Thymus (tissue), 14 donors: ENCODE measurements at places on chromosomes 3 and 15.

DNA sequence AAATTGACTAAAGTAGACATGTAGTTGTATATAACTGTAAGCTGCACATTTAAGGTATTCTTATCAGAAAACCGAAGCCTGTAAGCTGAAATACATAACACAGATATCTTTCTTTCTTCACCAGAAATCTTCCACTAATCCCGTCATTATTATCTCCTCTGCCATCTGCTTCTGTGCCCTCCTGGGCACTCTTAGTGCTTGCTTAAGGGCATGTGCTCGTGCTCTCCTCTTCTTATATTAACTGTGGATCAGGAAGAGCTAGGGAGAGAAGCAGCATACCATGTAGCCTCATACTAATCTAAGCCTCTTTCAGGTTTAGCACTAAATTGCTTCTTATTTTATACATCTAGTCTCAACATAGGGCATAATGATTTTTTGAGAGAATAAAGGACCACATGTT lies 60.8 kb downstream of the RIOX2 start:
- no peak for DNase-seq

- no peak for DNase-seq
Measured at GRCh38 chr3:28028554-28028953, 212.9 kb upstream of the CMC1 start.

GRCh38 chr3:8793242-8793641 lies 23.8 kb upstream of the OXTR start:
- DNase-seq: no peak

- DNase-seq: no peak
Measured at GRCh38 chr15:34850121-34850520, 54.8 kb upstream of the ACTC1 start.

- DNase-seq: no peak
Measured at GRCh38 chr15:44101286-44101685, 93.8 kb downstream of the FRMD5 start.

GRCh38 chr3:146625186-146625775 lies 20.1 kb upstream of the PLSCR5 start:
- no peak for DNase-seq

DNA sequence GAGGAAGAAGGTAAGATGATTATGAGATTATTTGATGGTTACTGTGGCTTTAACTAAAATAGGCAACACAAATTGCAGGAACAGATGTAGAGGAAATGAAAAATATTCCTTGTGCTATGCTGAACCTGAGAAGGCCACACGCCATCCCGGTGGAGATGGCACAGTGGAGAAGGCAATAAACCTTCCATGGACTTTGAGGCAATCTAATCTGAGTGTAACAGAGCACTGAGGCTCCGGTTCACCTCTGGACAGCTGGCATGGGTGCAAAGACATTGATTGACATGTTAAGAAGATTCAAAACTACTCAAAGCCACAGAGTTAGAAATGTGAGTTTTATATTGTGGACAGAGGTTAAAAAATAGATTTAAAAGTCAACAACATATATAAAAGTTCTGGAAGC lies 535.7 kb downstream of the AGBL1 start:
- no peak for DNase-seq

DNA sequence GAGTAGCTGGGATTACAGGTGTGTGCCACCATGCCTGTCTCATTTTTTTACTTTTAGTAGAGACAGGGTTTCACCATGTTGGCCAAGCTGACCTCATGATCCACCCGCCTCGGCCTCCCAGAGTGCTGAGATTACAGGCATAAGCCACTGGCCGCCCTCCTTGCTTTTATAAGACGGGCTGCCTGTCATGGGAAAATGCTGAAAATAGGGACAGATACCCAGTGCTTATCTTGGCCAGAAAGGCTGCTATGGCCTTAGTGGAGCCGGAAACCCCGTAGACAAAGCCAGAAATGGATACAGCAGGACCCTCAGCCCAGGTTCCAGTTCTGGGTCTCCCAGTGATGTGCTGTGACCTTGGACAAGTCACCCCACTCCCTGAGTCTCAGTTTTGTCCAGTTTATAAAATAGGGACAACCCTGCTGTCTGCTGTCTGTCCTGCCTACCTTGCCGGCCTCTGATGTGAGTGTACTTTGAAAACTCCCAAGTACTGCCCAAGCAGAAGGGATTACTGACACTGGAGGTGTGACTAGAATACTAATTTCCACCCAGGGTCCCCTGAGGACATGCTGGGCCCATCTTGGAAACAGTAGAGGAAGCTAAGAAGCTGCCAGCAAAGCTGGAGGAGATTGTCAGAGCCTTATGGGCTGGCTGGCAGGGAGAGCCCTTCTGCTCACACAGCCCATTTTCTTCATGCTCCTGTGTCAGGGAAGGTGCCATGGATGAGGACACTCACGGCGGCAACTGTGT lies 59.6 kb downstream of the BDH1 start:
- no peak for DNase-seq

- no peak for DNase-seq
Measured at GRCh38 chr15:48096813-48097212, 24.0 kb upstream of the SLC24A5 start.

DNA sequence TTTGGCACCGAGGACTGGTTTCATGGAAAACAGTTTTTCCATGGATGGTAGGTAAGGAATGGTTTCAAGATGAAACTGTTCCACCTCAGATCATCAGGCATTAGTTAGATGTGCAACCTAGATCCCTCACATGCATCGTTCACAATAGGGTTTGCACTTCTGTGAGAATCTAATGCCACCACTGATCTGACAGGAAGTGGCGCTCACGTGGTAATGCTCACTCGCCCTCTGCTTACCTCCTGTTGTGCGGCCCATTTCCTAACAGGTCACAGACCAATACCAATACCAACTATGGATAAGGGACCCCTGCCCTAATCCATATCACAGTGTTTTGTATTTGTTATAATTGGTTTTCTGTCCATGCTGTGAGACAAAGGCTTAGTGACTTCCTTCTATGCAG lies 58.9 kb downstream of the SLMAP start:
- peak; percentile 34 for DNase-seq

- DNase-seq: no peak
Measured at GRCh38 chr3:60998858-60999257, 252.4 kb downstream of the FHIT start.

DNA sequence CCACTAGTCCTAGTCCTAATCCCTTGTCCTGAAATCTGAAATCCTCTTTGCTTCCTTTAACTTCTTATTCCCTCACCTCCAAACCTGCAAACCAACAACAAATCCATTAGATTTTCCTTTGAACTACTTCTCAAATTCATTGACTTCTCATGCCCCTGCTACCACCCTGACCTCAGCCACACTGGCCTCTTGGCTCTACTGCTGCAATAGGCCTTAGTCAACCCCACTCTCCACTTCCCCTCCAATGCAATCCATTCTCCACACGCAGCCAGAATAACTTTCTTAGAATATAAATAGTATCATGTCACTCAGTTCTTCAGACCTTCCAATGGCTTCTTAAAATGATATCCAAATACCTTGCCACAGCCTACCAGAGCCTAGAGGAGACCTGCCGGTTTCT lies 131.1 kb upstream of the GADL1 start:
- DNase-seq: no peak

GRCh38 chr3:183500981-183501704 lies 54.4 kb downstream of the KLHL6 start:
- no peak for DNase-seq
